ENCODE measurements at places on chromosomes 13 and 19. TPM values are rescaled to one million over a fixed set of nuclear protein-coding genes. Genes with fewer than 3 reads are reported as not detected.

- no peak for DNase-seq
Measured at GRCh38 chr19:803686-804418, 6.6 kb downstream of the PTBP1 start.

DNA sequence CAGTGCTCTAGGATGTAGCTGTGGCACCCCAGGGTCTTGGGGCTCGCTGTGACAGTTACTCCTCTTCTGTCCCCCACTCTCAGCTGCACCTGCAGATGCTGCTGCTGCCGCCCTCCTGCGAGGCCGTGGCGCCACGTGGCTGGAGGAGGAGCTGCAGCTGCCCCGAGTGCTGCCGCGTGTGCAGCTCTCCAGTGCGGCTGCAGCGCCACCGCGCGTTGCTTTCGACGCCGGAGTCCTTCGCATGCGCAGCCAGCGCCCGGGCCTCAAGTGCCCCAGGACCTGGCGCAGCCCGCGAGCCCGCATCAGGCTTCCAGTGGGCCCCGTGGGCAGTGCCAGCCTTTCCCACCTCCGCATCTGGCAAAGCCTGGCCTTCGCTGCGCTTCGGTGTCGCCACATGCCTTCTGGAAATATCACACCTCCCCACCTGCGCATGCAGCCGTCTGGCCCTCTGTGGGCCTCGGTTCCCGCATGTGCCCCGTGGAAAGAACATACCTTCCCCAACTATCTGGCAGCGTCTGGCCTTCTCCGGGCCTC lies 692 bp upstream of the ZNF580 start:
- DNase-seq, result peak; percentile 83

- no peak for DNase-seq
Measured at GRCh38 chr13:102825921-102826706, 19.7 kb upstream of the ERCC5 start.

GRCh38 chr19:5805462-5806132 lies 730 bp downstream of the NRTN start:
- peak; percentile 84 for DNase-seq

- peak; percentile 56 for DNase-seq
Measured at GRCh38 chr19:7705387-7706187, 3.7 kb upstream of the FCER2 start.

- DNase-seq, result no peak
Measured at GRCh38 chr19:38838208-38838985, 6.8 kb upstream of the ECH1 start.

DNA sequence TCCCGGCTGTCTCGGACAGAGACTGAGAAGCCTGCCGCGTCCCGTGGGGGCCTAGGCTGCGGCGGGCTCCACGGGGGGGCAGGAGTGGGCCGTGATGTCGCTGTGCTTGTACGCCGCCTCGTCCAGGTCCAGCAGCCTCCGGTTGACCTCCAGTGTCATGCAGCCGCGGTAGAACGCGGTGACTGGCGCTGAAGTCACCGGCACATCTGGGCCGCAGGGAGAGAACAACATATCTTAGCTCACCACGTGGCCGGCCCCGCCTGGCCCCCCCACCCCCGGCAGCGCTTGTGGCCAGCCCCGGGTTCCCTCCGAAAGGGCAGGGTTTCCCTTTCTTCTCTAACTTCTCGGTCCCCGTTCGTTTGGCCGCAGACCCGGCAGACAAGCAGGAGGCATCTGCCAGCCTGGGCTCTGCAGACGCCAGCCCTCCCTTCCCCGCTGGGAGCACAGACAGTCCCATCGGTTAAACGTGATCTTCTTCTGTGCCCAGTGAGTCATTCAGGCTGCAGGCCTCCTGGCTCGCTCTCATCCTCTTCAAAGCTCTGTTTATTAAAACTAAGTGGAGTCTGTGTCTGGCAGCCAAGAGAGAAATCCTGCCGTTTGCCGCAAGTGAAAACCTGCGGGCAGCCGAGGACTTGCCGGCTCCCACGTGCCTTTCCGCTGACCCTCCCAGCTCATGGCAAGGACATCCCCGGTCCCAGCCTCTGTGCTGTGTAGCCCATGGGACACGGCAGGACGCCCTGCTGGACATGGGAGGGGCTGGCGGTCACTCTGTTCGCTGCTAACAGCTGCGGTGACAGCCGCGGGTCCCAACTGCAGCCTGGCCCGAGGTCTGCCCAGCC lies 42.8 kb downstream of the GAS6 start:
- DNase-seq, result peak; percentile 85

DNA sequence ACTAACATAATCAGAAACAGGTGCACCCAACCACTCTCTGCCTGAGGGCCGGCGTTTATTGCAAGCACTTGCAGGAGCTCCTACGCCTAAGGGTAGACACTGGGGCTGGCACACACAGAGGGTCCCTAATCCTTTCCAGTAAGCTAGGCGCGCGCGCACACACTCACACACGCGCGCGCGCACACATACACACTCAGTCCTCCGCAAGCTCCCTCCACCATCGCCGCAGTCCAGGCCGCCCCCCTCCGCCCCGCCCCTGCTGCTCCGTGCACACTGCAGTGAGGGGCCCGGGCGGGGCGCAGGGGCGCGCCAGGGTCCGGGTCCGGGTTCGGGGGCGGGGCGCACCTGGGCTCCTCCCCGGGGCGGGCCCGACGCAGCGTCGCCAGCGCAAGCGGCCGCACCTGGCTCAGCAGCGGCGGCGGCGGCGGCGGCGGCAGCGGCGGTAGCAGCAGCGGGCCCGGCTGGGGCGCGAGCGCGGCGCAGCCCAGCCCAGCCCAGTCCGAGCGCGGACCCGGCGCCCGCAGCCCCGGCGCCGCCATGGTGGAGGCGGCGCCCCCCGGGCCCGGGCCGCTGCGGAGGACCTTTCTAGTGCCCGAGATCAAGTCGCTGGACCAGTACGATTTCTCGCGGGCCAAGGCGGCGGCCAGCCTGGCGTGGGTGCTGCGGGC lies at the start of gene CAMSAP3:
CAMSAP3 (plus strand) TSS at position 398 of the 668 bp plus-strand sequence; CDS start at position 538, 140 bp downstream.
- peak; percentile 33 for DNase-seq

GRCh38 chr13:27117158-27117557 lies 54.5 kb downstream of the USP12 start:
- DNase-seq, result no peak

DNA sequence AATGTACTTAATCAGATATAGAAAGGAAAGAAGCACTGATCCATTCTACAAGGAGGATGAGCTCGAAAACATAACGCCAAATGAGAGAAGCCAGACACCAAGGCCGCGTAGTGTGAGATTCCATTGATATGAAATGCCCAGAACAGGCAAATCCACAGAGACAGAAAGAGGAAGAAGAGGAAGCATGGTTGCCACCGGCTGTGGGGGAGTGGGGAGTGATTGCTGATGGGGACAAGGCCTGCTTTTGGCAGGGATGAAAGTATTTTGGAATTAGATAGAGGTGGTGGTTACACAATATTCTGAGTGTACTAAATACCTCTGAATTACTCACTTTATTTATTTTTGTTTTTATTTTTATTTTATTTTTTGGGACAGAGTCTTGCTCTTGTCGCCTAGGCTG lies 50.2 kb upstream of the KLF2 start:
- DNase-seq, result no peak

GRCh38 chr13:71536201-71536600 lies 330.8 kb downstream of the DACH1 start:
- no peak for DNase-seq

DNA sequence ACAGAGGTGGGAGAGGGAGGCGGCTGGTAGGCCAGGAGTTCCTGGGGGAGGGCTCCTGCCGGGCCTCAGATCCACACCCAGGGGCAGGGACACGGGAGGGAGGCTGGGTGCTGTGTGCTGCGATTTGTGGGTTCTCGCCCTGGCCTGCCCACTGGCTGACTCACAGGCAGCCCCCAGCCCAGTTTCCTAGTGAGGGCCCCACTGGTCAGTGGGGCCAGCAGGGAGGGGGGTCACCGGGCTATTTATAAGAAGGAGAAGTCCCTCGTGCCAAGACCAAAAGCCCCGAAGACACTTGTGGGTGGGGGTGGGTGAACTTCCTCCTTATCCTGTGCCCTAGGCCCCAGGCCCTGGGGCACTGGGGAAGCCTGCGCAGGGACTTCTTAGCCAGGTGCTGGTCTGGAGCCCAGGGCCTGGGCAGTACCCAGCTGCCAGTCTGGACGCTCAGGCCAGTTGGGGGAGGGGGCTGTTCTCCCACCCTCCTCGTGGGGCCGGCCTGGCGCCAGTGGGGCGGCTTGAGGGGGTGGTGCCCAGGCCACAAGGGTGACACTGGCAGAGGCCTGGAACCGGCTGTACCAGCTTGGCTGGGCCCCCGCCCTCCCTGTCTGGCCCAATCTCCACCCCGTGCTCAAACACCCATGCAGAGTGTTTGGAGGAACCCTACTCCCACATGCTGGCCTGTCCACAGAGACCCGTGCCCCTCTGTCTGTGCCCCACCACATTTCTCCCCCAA lies 5.0 kb upstream of the JUNB start:
- DNase-seq, result peak; percentile 74

The KLK15 gene
- not detected for total RNA-seq

The TPTE2 gene
- total RNA-seq, result not detected

The DNAAF3 gene
- 0.87 TPM for total RNA-seq

The RETN gene
- not detected for total RNA-seq

The NKPD1 gene
- total RNA-seq, result 0.07 TPM

The FXYD3 gene
- total RNA-seq, result 3.1 TPM

All from left ventricle myocardium superior (tissue), 1 donor.